ENCODE measurements at places on chromosomes 1 and 21. TPM values are rescaled to one million over a fixed set of nuclear protein-coding genes. Genes with fewer than 3 reads are reported as not detected.

- DNase-seq, result no peak
Measured at GRCh38 chr1:82177192-82177591, 376.5 kb downstream of the ADGRL2 start.

The RLF gene
- 22.4 TPM for total RNA-seq

DNA sequence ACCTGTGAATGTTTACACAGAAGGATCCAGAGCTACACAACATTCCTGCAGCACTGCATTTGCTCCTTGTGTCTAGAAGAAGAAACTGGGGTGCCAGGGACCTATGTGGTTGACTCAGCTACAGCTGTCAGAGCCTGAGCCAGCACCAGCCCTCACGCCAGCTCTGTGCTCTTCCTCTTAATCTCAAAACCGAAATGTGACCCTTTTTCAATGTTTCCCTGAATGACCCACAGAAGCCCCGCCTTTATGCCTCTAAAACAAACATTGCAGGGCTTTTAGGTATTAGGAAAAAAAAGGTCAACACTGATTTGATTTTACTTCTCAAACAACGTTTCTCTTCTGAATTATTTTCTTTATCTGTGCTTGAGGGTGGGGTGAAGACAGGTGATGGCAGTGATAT, 260.5 kb downstream of the DYRK1A start:
- DNase-seq, result no peak

The LENEP gene
- 0.09 TPM for total RNA-seq

- no peak for DNase-seq
Measured at GRCh38 chr1:154117642-154118041, 37.2 kb downstream of the NUP210L start.

- DNase-seq, result no peak
Measured at GRCh38 chr1:11339346-11340232, 66.6 kb downstream of the UBIAD1 start.

The SPRR5 gene
- not detected for total RNA-seq

The KCNJ10 gene
- 0.33 TPM for total RNA-seq

- DNase-seq, result no peak
Measured at GRCh38 chr1:200228081-200228480, 181.8 kb downstream of the ZNF281 start.

The NUF2 gene
- 45.8 TPM for total RNA-seq

- DNase-seq, result no peak
Measured at GRCh38 chr1:202145068-202145743, 669 bp upstream of the ARL8A start.

GRCh38 chr1:62462370-62462769, 25.5 kb downstream of the USP1 start:
- DNase-seq, result no peak
